Stimulated activated CD4-positive, alpha-beta T cell treated with anti-CD3 and anti-CD28 coated beads, Interleukin-1b, Interleukin-23, amount 100 ng/mL, for 4 hours (primary cell): ENCODE measurements at places on chromosomes 1 and 21.
A peak's percentile ranks its signal among the peaks of the same experiment; 100 is the strongest.

- no peak for DNase-seq
These were observed 26.9 kb downstream of the RAD54L start for GRCh38 chr1:46274225-46275029.

- DNase-seq: no peak
These were observed 36.4 kb downstream of the LYPLAL1 start for GRCh38 chr1:219210067-219210466.

DNA sequence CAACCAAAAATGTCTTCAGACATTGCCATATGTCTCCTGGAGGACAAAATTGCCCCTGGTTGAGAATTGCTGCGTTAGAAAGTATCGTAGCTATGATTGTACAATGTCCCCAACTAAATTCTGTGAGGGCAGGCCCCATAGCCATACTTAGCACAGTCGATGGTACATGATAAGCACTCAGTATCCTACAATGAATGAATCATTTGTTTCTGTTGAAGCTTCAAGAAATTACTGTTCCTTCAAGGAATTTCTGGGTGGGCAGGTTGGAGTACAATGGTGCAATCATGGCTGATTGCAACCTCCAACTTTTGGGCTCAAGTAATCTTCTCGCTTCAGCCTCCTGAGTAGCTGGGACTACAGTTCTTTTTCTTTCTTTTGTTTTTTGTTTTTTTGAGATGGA, 4.7 kb downstream of the CAP1 start:
- DNase-seq: no peak

DNA sequence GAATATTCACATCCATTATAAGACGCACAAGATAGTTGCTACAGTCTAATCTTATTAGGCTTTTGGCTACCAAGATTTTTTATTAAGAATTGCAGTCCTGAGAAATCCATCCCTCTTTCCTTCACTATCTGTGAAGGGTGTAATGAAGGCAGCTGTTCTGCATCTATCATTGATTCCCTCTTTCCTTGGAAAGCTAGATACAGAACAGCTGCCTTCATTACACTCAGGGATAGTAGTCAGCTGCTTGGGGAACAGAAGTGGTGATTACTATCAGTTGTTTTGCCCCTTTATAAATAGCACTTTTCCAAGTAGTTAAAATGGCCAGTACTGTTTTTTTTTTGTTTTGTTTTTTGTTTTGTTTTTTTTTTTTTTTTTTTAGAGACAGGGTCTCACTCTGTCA, 70.2 kb downstream of the IARS2 start:
- no peak for DNase-seq

GRCh38 chr1:76477156-76477555, 390.1 kb upstream of the ST6GALNAC5 start:
- no peak for DNase-seq

- DNase-seq: no peak
These were observed 106.7 kb downstream of the FAF1 start for GRCh38 chr1:50853325-50853724.

DNA sequence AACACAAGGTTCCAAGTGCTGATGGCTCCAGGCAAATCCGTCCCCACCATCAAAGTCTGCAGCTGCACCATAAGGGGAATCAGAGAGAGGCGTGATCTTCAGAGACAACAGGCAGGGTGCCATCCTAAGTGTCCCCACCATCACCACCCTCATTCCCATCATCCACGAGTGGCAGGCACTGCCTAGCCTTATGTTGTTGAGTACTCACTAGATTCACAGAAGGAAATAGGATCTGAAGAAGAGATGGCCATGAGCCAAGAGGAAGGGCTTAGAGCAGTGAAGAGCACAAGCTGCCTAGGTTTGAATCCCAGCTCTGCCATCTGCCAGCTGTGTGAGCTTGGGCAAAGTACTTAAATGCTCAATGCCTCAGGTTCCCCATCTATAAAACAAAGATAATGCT, 207.3 kb upstream of the CSF3R start:
- DNase-seq: no peak

GRCh38 chr1:217861658-217862057, 230.5 kb downstream of the SPATA17 start:
- no peak for DNase-seq

DNA sequence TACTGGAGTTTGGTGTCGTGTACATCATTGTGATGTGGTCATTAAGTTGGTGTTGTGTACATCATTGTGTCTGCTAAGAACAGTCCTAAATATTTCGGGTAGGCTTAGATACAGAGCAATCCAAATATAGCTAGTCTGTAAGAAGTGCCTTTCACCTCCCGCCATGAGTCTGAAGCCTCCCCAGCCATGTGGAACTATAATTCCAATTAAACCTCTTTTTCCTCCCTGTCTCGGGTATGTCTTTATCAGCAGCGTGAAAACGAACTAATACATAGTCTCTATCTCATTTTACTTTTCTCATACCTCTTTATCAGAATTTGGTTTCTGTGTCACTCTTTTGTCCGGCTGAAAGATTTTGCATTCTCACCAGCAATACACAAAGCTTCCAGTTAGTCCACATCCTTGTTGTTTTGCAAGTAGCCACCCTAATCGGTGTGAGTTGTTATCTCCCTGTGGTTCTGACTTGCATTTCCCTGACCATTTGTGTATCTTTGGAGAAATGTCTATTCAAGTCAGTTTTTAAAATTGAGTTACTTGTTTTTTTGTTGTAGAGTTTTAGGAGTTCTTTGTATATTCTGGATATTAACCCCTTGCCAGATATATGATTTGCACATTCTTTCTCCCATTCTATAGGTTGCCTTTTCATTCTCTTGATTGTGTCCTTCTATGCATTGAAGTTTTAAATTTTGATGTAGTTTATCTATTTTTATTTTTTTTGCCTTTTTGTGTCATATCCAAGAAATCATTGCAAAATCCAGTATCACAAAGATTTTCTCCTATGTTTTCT, 56.5 kb downstream of the FNBP1L start:
- no peak for DNase-seq

DNA sequence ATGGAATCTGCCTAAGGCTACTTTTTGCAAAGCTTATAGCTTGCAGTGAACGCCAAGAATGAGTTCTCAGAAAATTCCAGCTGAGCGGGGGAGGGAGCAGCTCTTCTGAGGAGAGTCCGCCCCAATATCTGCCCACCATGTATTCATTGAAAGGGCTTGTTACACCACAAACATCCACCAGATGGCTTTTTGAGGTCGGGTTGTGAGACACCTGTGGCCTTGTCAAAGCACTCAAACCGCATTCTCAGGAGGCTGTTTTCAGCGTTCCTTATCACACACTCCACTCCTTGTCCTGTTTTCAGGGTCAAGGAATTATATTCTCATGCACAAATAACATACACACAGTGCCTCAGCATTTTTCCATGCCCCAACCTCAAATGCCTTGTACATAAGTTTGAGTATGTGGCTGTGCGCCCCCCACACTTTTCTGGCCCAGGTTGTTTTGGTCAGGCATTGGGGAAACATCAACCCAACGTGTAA, 3.9 kb upstream of the C4BPB start:
- peak; percentile 16 for DNase-seq

DNA sequence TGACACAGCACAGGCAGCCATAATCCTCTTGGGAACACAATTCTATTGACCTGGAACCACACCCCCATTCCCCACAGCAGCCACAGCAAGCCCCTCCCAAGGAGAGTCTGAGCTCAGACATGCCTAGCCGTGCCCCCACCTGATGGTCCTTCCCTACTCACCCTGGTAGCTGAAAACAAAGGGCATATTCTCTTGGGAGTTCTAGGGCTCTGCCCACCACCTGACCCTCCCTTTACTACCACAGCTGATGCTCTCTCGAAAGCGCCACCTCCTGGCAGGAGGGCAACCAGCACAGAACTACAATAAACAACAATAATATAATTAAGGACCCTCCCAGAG, 184.8 kb upstream of the COA6 start:
- no peak for DNase-seq

- DNase-seq: no peak
These were observed 21.8 kb downstream of the PTPRC start for GRCh38 chr1:198660341-198661261.

- no peak for DNase-seq
These were observed 94.4 kb downstream of the PRDM16 start for GRCh38 chr1:3163356-3163755.

DNA sequence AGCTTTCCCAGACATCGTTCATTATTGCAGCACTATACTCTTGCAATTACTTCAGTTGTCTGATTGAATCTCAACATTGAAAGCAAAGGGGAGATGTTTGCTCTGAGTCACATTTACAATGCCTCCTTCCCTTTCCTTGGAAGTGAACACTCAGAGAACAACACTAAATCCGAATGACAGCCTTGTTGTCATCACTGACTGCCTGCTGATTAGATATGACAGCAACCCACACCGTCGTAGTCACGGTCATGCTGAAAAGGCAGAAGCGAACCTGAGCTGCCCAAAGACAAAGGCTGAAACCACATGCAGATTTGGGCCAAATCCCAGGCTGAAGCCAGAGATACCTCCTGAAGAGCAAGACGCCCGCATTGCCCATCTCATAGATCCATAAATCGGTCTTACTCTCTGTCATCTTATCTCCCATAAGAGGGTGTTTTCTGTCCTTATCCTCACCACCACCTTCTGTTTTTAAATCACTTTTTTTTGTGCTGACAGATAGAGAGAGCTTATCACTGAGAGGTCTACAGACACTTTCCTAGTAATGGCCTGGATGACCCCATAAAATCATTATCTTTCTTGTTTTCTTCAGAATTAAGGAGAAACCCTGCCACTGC, 47.5 kb downstream of the TMCO4 start:
- no peak for DNase-seq

DNA sequence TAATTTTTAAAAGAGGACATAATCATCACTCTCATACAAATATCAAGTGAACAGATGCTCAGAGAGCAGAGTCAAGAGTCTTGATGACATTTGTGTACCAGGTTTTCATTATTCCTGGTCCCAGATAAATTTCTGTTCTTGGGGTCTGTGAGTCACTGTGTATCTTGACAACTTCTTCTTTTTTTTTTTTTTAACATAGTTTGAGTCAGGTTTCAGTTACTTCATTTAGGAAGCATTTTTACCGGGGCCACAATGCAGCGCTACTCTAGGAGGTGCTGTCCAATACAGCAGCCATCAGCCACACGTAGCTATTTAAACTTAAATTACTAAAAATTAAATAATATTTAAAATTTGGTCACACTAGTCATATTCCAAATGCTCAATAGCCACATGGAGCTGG, 188.1 kb upstream of the SAMSN1 start:
- no peak for DNase-seq

- no peak for DNase-seq
These were observed 43.6 kb downstream of the LRRC7 start for GRCh38 chr1:69611316-69611715.

- DNase-seq: no peak
These were observed 79.8 kb upstream of the HAO2 start for GRCh38 chr1:119288751-119289150.

DNA sequence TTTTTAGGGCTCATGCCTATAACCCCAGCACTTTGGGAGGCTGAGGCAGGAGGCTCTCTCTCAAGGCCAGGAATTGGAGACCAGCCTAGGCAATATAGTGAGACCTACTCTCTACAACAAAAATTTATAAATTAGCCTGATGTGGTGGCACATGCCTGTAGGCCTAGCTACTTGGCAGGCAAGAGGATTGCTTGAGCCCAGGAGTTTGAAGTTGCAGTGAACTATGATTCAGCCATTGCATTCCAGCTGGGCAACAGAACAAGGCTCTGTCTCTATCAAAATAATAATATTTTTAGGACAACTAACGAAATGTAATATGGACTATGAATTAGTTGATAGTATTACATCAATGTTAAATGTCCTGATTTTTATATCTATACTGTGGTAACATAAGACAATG, 68.8 kb upstream of the ARID1A start:
- no peak for DNase-seq

GRCh38 chr1:67336157-67336556, 28.5 kb downstream of the IL12RB2 start:
- no peak for DNase-seq

- no peak for DNase-seq
These were observed 12.6 kb upstream of the RSPO1 start for GRCh38 chr1:37647281-37647680.

- no peak for DNase-seq
These were observed 809 bp upstream of the ZNF669 start for GRCh38 chr1:247104965-247105364.

- DNase-seq: no peak
These were observed 324.9 kb upstream of the ST6GALNAC5 start for GRCh38 chr1:76542359-76542758.

- no peak for DNase-seq
These were observed 77.6 kb downstream of the RGL1 start for GRCh38 chr1:183882335-183883167.

DNA sequence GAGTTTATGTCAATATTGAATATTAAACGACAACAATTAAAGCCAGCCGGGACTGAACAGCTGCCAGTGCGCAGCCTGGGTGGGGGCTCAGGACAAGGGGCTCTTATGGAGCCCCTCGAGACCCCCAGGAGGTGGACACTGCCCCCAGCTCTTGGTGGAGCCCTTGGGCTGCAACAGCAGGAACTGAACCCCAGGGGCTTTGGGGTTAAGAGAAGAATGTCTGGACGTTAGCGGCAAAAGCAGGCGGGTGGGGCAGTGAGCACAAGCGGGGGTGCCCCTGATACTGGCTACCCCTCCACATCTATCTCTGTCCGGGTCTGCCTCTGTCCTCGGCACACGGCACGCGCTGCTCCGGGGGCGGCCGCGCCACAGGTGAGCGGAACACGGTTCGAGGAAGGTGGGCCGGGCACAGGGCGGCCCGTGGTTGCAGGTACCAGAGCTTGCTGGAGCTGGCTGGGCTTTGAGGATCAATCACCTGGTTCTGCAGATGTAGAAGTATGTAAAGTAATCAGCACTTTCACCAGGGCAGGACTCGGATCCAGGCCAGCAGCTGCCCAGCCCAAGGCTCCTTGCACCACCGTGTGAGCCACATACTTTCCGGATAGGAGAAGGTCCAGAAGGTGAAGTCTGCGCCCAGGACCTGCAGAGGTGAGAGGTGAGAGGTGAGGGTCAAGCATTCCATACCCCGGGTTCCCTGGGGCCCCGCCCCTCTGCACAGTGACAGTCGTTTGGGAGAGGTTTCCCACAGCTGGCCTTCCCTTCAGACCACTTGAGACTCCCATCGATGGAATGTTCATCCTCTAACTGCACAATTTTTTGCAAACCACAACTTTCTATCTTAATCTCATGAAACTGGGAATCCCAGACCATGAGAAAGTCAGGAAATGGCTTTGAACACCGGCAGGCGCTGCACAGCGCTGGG, 12.4 kb upstream of the POFUT2 start:
- no peak for DNase-seq
